ENCODE measurements at places on chromosomes 3 and 15. TPM values are rescaled to one million over a fixed set of nuclear protein-coding genes. Genes with fewer than 3 reads are reported as not detected.

GRCh38 chr3:33717616-33717865 lies 513 bp downstream of the CLASP2 start:
- DNase-seq, result peak; percentile 86

Gene CAND2
- total RNA-seq, result 56.7 TPM

DNA sequence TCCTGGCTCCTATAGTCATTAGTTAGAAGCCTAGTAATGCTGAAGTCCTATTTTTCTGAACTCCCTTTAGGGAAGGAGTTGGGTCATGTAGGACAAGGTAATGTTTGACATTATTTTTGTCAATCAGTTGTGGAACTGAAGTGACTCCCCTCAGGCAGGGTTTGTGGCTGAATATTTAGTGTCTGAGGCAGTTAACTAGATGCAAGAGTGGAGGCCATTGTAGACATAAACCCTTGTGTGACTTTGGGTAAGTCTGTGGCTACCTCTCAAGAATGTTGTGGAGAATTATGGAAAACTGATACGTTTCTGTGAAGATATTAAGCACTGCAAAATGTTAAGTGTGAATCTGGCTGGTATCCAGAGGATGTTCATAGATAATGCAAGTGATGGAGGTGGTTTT lies 125.2 kb upstream of the PHLDB2 start:
- DNase-seq, result no peak

DNA sequence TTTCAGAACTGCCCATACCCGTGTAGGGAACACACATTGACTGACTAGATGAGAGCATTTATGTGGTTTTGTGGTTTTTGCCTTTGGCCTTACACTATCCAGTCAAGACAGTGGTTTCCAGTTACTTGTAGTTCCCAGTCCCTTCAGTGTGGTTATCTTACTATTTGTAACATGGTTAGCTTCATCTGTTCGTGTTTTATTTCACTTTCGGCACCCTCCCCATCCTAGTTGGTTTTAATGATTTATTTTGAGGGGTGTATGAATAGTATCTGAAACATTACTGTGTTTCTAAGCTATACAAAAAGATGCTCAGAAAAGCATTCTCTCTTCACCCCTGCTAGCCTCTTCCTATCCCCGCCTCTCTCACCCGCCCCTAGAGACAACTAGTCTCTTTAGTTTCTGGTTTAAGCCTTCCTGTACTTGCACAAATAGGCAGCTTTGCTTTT lies 14.1 kb downstream of the LYSMD4 start:
- DNase-seq, result no peak

GRCh38 chr3:125200731-125201139 lies 11.8 kb downstream of the SLC12A8 start:
- no peak for DNase-seq

- no peak for DNase-seq
These were observed 75.5 kb upstream of the XCR1 start for GRCh38 chr3:46102780-46103130.

- no peak for DNase-seq
These were observed 541.1 kb downstream of the NLGN1 start for GRCh38 chr3:173938616-173939015.

GRCh38 chr15:48925714-48926223 lies 38.0 kb downstream of the SHC4 start:
- DNase-seq, result no peak

DNA sequence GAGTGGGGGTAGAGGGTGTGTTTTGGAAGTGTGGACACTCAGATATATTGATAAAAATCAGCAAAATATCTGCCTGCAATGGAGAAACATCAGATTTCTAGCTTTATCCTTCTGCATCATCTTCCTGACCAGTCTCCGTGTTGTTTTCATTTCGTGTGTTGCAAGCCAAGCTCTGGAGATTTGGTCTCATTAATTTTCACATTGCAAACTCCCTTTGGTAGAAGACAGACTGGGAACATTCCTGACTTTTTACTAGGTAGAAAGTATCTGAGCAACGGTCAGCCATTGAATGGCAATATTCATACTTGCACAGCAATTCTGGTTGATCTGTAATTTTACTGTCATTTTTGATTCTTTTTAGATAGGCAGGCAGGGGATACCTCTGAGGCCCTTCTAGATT lies 30.4 kb downstream of the FSTL1 start:
- no peak for DNase-seq

GRCh38 chr3:46096336-46096735 lies 69.1 kb upstream of the XCR1 start:
- no peak for DNase-seq

All from Right ventricle myocardium inferior (tissue), 1 donor.